ENCODE measurements at places on chromosomes 11 and 22. TPM values are rescaled to one million over a fixed set of nuclear protein-coding genes. Genes with fewer than 3 reads are reported as not detected.

Gene NEAT1
- 1.3 TPM for polyA plus RNA-seq

DNA sequence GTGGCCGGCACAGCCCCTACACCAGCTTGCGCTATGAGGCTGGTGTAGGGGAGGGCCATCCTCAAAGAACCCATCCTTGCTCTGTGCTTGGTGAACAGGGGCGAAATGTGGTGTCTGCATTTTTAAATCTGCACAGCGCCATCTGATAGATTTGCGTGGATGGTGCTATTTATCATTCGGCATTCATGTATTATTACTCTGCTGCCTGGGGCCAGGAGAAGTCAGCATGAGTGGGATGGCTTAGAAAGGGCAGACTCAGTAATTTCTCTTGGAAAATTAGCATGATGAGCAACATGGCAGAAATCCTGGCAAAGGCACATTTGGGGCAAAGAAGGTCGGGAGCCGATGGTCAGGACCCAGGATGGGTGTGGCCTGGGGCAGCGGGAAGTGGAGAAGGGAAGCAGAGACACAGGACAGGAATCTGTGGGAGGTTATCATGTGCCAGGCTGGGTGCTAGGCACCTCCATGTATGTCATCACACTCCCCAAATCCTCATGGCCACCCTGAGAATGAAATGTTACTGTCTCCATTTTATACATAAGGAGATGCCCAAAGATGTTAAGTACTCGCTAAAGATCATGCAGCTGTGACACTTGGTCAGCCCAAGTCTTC is 149.0 kb downstream of the CEP164 start:
- no peak for DNase-seq

DNA sequence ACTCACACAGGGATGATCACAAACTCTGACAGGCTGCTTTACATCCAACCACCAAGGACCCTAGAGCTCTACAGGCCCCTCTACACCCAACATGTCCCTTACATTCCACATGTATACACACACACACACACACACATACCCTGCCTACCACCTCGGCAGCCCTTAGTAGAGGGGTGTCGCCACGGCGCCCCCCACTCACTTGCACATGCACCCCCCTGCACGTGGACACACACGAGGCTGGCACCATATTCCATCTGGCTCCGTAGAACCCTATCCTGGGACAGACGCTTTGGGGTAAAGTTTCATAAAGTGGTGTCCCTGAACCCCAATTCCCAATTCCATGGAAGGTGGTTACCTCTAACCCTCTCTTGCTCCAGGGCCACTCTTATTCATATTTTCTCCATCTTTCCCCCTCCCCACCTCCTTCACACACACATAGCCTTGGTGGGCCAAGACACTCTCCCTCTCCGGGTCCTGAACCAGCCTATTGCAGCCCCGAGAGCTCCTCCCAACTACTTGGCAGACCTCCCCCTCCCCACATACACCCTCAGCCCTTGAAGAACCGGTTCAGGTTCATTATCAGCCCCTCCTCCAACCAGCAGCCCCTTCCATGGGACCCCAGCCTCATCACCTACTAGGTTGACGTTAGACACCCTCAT is 809 bp downstream of the PDE2A start:
- DNase-seq: no peak

DNA sequence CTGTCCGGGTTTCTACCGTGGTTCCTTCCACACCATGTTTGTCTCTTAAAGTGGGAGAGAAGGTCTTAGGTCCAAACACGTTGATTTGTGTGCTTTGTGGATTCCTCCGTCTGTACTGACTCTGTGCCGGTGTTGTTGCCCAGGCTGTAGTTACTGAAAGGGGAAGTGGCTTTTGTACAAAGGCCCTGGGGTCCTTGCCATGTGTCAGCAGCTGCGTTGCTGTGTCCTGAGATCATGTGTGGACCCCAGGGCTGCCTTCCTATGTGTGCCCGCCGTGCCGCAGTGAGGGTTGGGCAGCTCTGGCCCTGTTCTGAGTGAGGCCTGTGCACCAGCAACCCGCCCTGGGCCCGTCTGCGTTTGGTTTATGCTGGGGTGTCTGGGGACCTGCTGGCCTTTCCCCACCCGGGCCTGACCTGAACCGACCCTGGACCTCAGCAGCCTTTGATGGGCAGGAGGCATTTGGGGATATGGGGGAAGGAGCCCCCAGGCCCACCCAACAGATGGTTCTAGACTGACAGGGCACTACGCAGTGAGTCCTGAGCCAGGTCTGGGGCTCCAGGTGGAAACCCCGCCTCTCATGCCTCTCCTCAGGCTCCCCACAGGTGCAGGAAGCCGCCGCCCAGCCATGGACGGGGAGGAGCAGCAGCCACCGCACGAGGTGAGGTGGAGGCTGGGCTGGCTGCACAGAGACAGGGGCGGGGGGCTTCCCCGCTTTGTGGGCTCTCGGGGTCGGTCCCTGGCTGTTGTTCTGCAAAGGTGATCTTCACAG is 6.9 kb downstream of the TRABD start:
- DNase-seq: peak; percentile 55

Data from CD14-positive monocyte (primary cell).